ENCODE measurements at places on chromosomes 4 and X.

DNA sequence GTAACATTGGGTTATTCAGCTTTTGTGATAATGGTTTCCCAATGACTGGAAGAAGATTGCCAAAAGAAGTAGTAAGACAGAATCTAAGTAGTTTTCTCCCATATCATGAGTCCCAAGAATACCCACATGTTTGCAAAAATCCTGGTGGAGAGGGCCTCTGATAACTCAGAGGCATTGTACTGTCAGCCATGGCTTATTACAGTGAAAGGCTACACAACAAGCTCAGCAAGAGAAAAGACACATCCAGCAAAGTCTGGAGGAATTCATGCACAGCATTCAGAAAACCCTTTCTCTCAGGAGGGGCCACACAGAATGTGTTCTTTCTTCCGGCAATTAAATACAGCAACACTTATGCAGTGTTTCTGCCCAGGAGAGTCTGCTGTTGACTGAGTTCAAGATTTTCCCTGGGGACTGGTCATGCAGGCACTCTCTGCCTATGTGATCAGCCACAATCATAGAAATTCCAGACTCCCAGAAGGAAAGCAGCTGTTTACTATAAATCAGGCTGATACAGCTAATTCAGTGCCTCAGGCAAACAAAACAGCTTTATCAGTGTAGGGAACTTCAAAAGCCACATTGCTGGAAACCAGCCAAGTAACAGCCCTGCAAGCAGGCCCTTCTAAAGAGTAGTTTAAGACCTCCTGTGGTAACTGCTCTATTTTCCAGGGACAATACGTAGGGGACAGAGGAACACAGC lies 937.1 kb downstream of the CCSER1 start:
- DNase-seq: no peak

- DNase-seq: no peak
Measured at GRCh38 chr4:89704651-89705395, 132.1 kb downstream of the SNCA start.

GRCh38 chrX:64198036-64198435 lies 7.5 kb downstream of the AMER1 start:
- DNase-seq: no peak

DNA sequence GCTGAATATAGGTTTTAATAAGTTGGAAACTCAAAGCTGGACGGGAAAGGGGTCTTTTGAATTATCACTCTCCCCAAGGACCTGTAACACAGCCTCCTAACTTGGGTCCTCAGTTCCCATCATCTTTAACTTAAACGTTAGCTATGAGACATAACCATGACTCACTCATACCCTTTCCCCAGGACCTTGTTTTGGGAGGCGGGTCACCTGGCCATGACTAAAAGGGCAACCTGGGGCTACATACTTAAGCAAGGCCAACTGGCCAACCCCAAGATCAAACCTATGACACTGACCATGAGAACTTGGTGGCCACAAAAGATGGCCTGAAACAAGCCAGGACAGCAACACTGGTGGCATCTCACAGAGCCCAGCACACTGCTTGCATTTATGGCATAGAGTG lies 89.0 kb downstream of the SH3KBP1 start:
- DNase-seq: no peak

DNA sequence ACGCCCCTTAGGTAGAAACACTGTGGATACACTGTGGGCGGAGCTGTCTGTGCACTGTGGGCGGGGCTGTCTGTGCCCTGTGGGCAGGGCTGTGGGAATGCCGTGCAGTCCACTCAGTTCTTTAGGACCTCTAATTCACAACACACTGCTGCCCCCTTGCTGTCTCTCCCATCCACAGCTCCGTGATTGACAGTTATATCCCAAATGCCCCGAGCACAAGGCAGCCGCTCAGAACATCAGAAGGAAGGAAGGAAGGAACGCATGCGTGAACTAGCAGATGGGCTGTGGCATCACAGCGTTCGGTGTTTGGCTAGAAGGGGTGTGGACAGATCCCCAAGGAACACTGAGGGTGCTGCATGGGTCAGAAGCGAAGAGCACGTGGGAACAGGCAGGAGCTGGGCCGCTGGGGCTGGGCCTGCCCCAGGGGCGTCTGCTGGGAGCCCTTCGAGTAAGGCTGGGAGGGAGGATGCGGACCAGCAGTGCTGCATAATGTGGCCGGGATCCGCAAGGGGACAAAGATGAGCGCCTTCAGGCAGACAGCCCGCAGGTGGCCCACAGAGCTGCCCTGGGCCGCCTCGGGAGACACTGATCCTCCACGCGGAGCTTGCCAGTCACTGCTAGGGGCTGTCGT lies 29.8 kb downstream of the ACOX3 start:
- no peak for DNase-seq

- DNase-seq: no peak
Measured at GRCh38 chr4:118076958-118077766, 42.9 kb downstream of the NDST3 start.

Data from BJ (cell line).